ENCODE measurements at places on chromosomes 4 and X.

- DNase-seq, result no peak
These were observed 1517.6 kb downstream of the STIM2 start for GRCh38 chr4:28378109-28378830.

DNA sequence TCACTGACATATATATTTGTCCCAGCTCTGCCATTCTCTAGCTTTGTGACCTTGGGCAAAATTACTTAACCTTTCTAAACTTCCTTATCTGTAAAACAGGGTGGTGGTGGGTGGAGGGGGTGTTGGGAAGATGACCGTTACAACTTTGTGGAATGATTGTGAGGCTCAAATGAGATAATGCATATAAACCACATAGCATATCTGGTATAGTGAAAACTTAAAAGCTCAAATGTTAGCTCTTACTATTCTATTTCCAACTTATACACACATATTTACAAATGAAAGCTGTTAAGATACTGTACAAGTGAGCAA is 52.9 kb upstream of the HPRT1 start:
- DNase-seq, result no peak

DNA sequence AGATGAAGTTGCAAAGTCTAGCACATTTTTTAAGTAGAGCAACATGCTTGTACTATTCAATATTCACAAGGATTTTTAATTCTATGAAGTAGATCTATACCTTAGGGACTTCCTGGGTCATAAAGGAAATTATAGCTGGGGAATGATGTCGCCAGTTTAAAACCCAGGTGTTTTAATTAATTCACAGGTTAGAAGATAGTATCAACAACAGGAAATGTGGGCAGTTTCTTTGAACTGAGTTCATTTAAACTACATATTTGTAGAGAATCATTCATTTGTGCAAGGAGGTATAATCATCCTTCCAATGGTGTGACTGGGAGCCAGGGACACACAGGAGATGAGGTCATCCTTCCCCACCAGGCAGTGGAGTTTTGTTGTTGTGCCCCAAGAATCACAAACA is 181.3 kb upstream of the KLF3 start:
- no peak for DNase-seq

DNA sequence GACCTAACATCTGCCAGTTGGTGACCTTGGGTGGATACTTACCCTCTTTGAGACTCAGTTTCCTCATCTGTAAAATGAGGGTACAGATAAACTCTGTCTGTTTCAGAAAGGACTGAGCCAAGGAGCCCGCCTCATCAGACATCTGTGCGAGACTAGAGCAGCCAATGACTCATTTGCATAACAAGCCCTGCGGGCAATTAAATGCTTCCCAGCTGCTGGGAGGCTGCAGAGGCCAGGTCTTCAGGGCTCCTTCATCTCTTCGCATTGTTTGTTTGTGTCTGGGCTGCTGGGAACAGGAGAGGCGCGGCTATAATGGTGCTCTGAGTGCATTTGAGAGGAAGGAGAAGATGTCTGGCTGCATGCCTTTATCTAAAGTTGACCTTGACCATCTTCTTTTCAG is 85.0 kb downstream of the ADRA2C start:
- no peak for DNase-seq

GRCh38 chrX:115260330-115260729 is 26.4 kb upstream of the LRCH2 start:
- no peak for DNase-seq

GRCh38 chr4:8156617-8157016 is 2.0 kb downstream of the ABLIM2 start:
- no peak for DNase-seq

DNA sequence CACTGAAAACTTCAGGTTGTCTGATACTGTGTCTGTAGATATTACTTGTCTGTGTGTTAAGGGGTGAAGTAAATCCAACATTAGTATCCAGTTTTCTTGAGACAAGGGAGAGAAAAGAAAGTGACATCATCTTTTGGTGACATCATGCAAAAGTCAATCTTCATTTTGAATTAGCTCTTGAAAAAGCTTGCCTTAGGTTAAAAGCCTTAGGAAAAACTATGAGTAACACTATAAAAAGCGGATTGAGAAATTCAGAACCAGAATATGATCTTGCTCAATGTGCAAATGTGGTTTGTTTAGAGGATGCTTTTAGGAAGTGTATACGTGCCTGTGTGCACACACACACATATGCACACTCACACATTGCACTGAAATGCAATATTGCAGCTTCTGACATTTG is 345.8 kb upstream of the CASK start:
- no peak for DNase-seq
